ENCODE measurements at places on chromosomes 3 and 15. TPM values are rescaled to one million over a fixed set of nuclear protein-coding genes. Genes with fewer than 3 reads are reported as not detected.

The ZNF385D gene
- total RNA-seq, result not detected

The UTS2B gene
- total RNA-seq, result not detected

The MRPL3 gene
- total RNA-seq, result 55.6 TPM

The CDC25A gene
- total RNA-seq, result 14.7 TPM

The PLSCR2 gene
- total RNA-seq, result not detected

The MAPKBP1 gene
- 36.6 TPM for total RNA-seq

- H3K4me1 ChIP-seq, result peaks cover 17% of the 10 kb centered on the region
- peaks cover 6% of the 10 kb centered on the region for H3K36me3 ChIP-seq
Observed at GRCh38 chr3:143011705-143012104, 10.3 kb downstream of the U2SURP start.

DNA sequence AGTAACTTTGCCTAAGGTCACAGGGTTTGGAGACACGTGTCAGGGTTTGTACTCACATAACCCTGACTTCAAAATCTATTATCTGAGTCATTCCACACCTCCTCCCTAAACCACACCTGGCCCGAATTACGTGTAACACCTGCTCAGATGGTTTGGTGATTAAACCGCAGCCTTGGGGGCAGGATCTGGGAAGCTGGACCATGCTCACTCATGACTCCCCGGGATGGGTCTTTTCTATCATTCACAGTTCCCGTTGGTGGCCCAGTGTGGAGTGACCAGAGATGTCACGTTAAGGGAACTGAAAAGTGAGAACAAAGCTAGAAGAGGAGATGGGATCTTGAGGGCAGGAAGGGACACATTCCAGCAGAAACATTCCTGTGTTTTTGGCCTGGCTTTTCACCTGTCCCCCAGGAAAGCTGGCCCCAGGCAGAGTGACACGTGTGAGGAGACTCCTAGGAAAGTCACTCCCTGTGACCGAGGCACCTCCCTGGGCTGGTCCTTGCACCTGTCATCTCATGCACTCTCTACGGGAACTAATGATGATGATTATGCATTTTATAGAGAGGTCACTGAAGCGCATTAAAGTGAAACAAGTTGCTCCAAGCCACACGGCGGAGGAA, 75.4 kb upstream of the POMGNT2 start:
- peaks cover 43% of the 10 kb centered on the region for H3K4me1 ChIP-seq
- peak; percentile 47 for DNase-seq
- H3K4me3 ChIP-seq, result peak overlapping the region; percentile 60
- H3K27ac ChIP-seq, result peak overlapping the region; percentile 98
- H3K27me3 ChIP-seq, result peaks cover 1% of the 10 kb centered on the region

DNA sequence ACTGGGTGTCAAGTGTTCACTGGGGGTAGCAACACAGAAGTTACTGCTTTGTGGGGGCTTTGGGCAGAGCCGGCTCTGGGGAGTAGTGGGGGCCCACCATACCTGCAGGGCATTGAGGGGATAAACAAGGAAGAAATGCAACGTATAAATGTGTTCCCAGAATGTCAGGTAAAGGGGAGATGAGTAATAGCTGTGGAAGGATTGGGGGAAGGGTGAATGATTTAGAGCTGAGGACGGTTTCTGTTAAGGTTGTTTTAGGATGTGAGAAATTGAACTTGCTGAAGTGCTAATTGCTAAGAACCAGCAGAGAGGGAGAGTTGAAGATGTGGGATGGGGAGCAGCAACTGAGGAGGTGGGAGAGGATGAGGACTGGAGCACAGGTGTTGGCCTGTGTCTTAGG, 10.7 kb downstream of the SCG5 start:
- H3K36me3 ChIP-seq, result peaks cover 46% of the 10 kb centered on the region
- peaks cover 15% of the 10 kb centered on the region for H3K4me1 ChIP-seq
- no peak overlapping the region for H3K27ac ChIP-seq
- DNase-seq, result no peak
- no peak overlapping the region for H3K4me3 ChIP-seq

GRCh38 chr3:147119989-147120388, 286.4 kb downstream of the ZIC4 start:
- H3K36me3 ChIP-seq, result no peaks in the 10 kb centered on the region
- H3K27ac ChIP-seq, result no peak overlapping the region
- DNase-seq, result no peak
- H3K4me1 ChIP-seq, result no peaks in the 10 kb centered on the region

DNA sequence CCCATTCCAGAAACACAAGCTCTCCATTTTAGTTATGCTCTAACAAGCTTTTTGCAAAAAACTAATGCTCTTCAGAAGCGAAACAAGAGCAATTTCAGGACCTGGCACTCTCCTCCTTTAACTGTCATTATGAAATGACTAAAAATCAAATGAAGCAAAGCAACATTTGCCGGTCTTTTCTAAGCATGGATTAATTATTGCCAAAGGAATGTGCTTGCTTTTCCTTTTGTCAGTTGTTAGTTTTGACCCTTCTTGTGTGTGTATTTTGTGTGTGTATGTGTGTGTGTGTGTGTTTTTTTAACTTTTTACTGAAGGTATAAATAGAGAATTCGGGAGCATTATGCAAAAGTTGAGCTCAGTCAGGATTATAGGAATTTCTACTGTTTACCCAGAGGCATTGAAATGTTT, 509.1 kb downstream of the TUSC7 start:
- no peaks in the 10 kb centered on the region for H3K27me3 ChIP-seq
- H3K4me1 ChIP-seq, result no peaks in the 10 kb centered on the region
- H3K36me3 ChIP-seq, result no peaks in the 10 kb centered on the region
- no peak for DNase-seq

DNA sequence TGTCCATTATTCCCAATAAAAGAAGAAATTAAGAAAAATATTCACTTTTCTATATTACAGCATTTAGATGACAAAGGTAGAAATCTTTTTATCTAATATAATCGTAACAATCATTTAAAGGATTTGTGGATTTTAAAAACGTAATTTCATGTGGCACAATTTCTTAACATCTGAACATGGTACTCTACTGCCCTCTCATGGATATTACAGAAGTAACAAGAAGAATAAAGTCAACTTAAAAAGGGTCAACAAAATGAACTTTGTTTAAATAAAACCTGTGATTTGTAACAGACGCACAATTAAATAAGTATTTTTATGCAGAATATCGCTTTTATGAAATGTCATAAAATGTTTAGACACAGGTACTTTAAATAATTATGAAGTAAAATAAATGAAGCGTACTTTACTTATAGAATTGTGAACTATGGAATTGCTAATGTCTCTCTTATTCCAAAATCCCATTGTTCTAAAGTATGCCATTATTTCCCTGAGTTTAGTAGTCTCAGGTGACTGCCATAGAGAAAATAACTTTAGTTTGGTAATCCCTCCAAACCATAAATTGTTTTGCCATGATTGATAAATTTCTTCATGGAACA, 366.8 kb upstream of the ZNF385D start:
- DNase-seq, result no peak
- H3K27me3 ChIP-seq, result peaks cover 3% of the 10 kb centered on the region
- no peaks in the 10 kb centered on the region for H3K4me1 ChIP-seq
- no peak overlapping the region for H3K4me3 ChIP-seq

GRCh38 chr3:73653351-73653750, 28.6 kb upstream of the PDZRN3 start:
- no peaks in the 10 kb centered on the region for H3K36me3 ChIP-seq
- H3K4me3 ChIP-seq, result no peak overlapping the region
- no peak overlapping the region for H3K27ac ChIP-seq
- no peaks in the 10 kb centered on the region for H3K27me3 ChIP-seq
- no peak for DNase-seq

GRCh38 chr3:139586420-139587017, 47.0 kb upstream of the RBP1 start:
- H3K36me3 ChIP-seq, result no peaks in the 10 kb centered on the region
- DNase-seq, result no peak
- H3K27ac ChIP-seq, result peak overlapping the region; percentile 44
- H3K4me1 ChIP-seq, result peaks cover 11% of the 10 kb centered on the region
- H3K27me3 ChIP-seq, result no peaks in the 10 kb centered on the region
- peak overlapping the region; percentile 35 for H3K4me3 ChIP-seq

GRCh38 chr3:76547674-76548073, 492.2 kb upstream of the ROBO2 start:
- no peak overlapping the region for H3K4me3 ChIP-seq
- no peak for DNase-seq
- H3K27ac ChIP-seq, result no peak overlapping the region
- H3K27me3 ChIP-seq, result no peaks in the 10 kb centered on the region

- peaks cover 54% of the 10 kb centered on the region for H3K36me3 ChIP-seq
- no peak overlapping the region for H3K4me3 ChIP-seq
- peak overlapping the region; percentile 89 for H3K27ac ChIP-seq
Observed at GRCh38 chr15:77036537-77037387, 34.1 kb downstream of the TSPAN3 start.

DNA sequence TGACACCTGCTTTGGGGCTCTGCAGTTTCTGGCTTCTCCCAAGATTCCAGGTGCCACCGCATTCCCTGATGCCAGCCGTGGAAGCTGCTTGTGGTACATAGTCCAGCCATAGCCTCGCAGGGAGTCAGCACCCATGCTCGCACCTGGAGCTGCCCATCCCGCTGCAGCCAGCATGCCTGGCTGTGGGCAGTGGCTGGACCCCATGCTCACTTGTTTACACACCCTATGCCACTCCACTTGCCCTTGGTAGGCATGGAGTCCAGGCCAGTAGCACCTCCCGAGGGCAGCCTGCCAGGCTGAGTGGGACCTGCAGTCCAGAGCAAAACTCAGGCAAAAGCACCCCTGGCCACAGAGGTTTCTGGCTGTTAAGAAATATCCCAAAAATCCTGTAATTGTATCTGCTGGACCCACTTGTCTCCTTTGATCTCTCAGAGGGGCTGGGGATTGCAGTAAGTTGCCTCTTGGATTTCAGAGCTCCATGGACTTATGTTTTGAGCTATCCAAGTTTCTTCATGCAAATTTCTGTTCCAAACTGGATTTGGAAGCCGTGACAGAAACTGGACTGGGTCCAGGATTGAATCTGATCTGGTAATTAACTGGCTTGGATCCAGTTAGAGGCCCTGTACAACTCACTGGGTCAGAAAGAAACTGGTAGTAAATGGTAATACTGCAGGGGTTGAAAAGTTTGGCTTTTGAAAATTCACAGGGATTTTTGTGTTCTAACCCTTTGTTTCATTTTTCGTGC, 149.3 kb downstream of the FMN1 start:
- no peaks in the 10 kb centered on the region for H3K27me3 ChIP-seq
- no peak for DNase-seq
- H3K36me3 ChIP-seq, result no peaks in the 10 kb centered on the region
- no peak overlapping the region for H3K27ac ChIP-seq
- no peak overlapping the region for H3K4me3 ChIP-seq
- no peaks in the 10 kb centered on the region for H3K4me1 ChIP-seq

GRCh38 chr3:75327453-75327852, 336.7 kb upstream of the FRG2C start:
- no peaks in the 10 kb centered on the region for H3K4me1 ChIP-seq
- no peak overlapping the region for H3K27ac ChIP-seq
- no peak overlapping the region for H3K4me3 ChIP-seq
- no peak for DNase-seq
- H3K36me3 ChIP-seq, result no peaks in the 10 kb centered on the region

DNA sequence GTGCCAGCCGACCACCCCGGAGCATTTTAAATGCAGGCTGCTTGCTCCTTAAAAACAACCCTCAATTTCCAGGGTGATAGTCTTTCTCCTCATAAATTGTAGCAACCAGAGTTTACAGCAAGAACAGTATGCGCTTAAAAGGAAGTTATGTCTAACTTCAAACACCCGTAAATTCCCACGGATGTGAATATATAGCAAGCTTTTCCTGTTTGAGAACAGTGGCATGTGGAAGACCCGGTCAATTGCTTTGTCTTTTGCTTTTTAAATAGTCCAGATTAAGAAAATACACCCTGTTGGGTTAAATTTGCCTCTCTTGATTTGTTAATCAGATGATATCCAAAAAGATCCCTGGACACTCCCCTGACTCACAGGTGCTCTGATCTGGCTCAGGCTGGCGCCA, 20.8 kb downstream of the MRPS25 start:
- H3K27me3 ChIP-seq, result no peaks in the 10 kb centered on the region
- DNase-seq, result no peak
- H3K36me3 ChIP-seq, result peaks cover 24% of the 10 kb centered on the region
- H3K27ac ChIP-seq, result peak overlapping the region; percentile 66
- no peak overlapping the region for H3K4me3 ChIP-seq

DNA sequence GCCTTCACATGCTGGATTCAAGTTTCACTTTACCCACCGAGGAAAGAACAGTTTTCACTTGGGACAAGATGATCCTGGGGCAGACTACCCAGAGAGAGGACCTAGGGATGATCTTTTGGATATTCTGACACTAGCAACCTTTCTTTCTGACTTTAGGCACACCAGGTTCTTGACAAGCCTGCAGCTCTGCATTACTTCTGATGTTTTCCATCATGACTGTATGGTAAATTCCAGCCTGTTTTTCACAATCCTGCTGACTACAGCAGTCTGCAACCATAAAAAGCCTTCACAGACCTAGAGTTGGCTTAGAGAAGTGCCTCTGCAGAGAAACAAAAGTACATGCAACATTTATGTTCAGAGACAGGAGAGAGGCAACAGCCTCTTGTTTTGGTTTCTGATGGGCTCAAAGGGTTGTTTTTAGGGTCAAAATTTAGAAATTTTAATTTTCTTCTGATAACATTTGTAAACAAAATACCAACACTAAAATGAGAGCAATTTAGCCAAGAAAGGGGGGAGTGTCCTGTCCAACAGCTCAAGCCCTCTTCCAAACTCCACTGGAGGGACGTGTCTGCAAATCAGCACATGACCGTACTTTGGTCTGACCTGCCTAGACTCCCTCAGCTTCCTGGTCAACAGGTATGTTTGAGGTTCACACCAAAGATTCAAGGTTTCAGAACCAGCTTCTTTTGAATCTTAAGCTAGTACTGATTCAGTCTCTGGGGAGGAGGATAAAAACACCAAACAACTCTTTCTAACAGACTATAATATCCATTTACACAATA, 799 bp downstream of the ABI3BP start:
- no peak for DNase-seq
- peaks cover 21% of the 10 kb centered on the region for H3K27me3 ChIP-seq
- H3K36me3 ChIP-seq, result no peaks in the 10 kb centered on the region
- H3K4me1 ChIP-seq, result no peaks in the 10 kb centered on the region
- H3K27ac ChIP-seq, result no peak overlapping the region

DNA sequence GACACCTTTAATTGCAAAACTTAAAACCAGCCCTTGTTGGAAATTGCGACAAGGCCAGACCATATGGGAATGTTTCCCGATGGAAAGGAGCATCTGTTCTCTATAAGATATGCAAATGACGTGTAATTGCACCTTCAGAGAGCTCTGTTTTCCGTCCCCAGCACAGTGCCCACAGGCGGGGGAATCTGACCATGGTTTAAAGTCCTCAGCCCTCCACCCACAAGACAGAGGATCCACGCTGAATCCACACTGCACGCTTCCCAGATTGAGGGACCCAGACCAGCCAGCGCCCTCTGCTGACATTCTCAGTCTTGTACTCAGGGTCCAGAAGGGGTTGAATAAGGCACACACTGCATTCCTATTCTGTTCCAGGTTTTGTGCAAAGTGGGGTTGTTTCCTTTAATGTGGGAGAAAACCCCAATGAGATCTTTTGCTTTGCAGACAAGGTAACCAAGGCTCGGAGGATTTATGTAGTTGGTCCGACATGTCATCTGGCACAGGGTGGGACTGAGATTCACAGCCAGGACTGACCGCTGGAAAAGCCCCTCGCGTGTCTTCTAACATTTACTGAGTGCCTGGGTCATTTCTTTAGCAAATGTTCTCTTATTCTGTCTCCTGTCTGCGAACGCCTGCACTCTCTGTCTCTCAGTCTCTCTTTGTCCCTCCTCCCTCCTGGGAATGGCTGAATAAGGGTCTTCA, 36.8 kb upstream of the KLHL25 start:
- DNase-seq, result no peak
- no peak overlapping the region for H3K4me3 ChIP-seq
- peaks cover 6% of the 10 kb centered on the region for H3K27me3 ChIP-seq
- H3K27ac ChIP-seq, result no peak overlapping the region
- H3K4me1 ChIP-seq, result no peaks in the 10 kb centered on the region
- no peaks in the 10 kb centered on the region for H3K36me3 ChIP-seq

GRCh38 chr3:156093964-156094363, 26.4 kb upstream of the KCNAB1 start:
- H3K27ac ChIP-seq, result no peak overlapping the region
- H3K27me3 ChIP-seq, result peaks cover 15% of the 10 kb centered on the region
- no peak for DNase-seq

Data from activated naive CD8-positive, alpha-beta T cell treated with anti-CD3 and anti-CD28 coated beads, Interleukin-2, amount 10 ng/mL, durations not matched to agents 7 days and 5 days (primary cell).